CD4-positive, alpha-beta T cell treated with Interleukin-15 for 1 hour (primary cell): ENCODE measurements at places on chromosomes 4 and X.
A peak's percentile ranks its signal among the peaks of the same experiment; 100 is the strongest.

DNA sequence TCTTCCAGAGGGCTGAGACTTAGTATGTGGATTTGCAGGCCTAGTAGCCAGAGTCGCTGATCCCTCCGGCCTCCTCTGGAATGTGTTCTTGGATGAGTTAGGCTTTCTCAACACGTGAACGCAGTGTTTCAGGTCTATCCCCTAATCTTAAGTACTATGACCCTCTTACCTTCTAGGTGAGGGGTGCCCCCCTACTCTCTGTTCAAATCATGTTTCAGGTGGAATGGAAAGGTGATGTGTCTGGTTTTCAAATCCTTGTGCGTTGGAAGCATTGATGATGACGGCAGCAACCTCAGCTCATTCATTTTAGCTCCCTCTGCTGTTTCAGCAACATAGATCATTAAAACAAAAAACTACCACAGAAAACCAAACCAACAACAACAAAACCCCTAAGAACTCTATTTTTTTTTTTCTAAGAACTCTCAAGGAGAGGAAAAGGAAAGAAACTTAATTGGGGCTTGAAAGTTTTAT is 56.4 kb downstream of the RWDD4 start:
- DNase-seq, result no peak

DNA sequence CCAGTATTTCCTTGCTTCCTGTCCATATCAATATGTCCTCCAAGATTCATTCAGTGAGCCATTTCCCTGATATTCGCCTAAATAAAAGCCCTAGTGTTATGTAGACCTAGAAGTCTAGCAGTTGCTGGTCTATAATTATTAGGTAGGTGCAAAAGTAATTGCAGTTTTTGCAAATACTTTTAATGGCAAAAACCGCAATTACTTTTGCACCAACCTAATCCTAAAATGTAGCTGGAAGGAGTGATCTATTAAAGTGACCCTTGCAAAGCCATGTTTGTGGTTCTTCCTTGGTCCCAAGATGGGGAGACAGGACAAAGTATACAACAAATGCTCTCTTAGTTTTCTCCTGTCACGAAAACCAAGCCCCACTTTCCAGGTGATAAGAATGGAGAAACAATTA is 193.0 kb downstream of the IDS start:
- no peak for DNase-seq

GRCh38 chr4:99640676-99641075 is 17.0 kb downstream of the C4orf54 start:
- DNase-seq, result no peak

GRCh38 chrX:101009090-101009489 is 39.6 kb downstream of the ARL13A start:
- no peak for DNase-seq

- DNase-seq, result no peak
Observed at GRCh38 chr4:108320061-108320460, 151.3 kb upstream of the LEF1 start.

GRCh38 chr4:108166441-108167315 is 2.1 kb downstream of the LEF1 start:
- DNase-seq, result peak; percentile 34

DNA sequence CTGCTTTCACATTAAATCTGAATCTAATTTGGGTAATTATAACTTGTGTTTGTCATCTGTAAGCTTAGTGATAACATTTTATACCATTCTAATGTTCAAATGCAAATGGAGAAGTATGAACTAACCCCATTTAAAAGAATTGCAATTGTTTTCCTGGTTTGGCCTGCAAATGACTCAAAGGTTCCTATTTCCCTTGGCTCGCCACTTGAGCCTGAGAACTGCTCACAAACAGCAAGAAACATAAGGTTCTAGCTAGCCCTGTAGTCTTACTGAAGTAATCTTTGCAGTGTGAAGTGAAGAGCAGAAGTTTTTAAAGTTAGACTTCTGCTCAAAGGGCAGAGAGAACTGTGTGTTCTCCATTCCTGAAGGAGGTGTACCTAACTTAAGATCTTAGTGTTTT is 27.2 kb downstream of the UPRT start:
- no peak for DNase-seq

- no peak for DNase-seq
Observed at GRCh38 chrX:108464604-108465003, 25.0 kb downstream of the COL4A5 start.

DNA sequence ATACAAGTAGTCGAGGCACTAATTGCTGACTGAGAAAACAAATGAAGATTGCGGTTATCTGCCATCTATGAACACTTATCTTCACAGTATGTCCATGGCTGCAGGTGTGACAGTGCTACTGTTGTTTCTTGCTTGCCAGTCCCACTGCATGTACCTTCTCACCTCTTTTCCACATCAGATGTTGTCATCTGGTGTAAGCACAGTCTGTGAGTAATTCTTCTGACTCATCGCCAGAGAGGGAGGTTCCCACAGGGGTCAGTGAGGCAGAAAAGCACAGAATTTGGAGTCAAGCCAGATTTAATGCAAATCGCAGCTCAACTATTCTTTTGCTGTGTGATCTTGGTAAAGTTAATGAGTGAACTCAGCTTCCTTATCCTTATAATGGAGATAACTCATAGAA is 144.4 kb downstream of the GLRA2 start:
- no peak for DNase-seq

GRCh38 chr4:183353557-183353956 is 31.3 kb upstream of the CLDN24 start:
- no peak for DNase-seq
